NCI-H2081 (cell line): ENCODE measurements at places on chromosomes 13 and 19.

- DNase-seq: no peak
These were observed 91.9 kb upstream of the TEX29 start for GRCh38 chr13:111228262-111229144.

GRCh38 chr13:104586051-104586746 lies 1520.0 kb upstream of the SLC10A2 start:
- DNase-seq: no peak

DNA sequence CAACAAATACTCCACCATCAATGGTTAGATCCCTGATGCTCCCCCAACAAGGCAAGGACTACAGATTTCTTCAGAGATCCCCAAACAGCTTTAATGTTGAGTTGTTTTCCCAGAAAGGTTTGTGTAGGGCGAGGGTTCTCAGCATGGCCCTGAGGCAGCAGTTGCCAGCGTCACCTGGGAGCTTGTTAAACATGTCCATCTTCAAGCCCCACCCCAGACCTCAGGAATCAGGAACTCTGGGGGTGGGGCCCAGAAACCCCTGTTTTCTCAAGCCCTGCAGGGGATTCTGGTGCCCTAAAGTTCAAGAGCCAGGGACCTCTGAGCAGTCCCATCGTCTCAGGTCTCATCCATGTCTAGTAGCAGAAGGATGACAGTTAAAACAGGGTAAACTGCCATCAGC lies 9.6 kb downstream of the EFNB2 start:
- no peak for DNase-seq

- DNase-seq: no peak
These were observed 9.6 kb downstream of the AP2A1 start for GRCh38 chr19:49776371-49776764.

DNA sequence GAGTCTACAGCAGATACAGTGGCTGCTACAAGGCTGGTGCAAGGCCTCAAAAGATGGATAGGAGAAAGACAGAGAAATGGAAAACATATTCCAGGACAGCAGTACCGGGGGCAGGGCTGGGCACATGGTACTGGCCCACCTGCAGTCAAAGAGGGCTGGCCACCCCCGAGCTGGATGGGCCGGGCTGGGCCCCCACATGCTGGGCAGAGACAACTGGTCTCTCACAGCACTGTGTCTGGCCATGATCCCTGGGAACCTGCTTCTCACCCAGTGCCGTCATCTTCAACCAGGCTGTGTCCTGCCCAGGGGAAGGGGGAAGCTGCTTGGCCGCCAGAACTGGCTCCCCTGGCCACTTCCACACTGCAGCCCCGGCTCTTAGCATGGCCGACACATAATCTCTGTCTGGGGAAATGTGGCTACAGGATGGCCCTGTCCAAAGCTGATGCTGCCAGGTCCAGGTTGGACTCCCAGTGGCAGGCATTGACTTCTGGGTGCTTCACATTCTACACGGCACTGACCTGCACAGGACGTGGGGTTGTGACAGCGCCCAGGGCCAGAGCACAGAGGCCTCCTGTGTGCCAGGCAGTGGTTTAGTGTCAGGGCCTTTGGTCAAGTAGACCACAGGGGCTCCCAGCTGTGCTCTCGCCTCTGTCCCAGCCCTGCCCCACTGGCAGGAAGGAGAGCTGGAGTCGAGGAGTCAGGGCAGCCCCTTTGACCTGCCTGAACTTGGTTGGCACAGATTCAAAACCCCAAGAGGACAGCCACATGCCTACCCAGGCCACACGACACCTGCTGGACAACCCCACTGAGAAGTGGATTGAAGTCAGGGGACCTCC lies 21.7 kb downstream of the PEPD start:
- no peak for DNase-seq

GRCh38 chr19:4303819-4304537 lies 420 bp upstream of the FSD1 start:
- no peak for DNase-seq

GRCh38 chr13:100544866-100545683 lies 43.5 kb downstream of the GGACT start:
- no peak for DNase-seq

DNA sequence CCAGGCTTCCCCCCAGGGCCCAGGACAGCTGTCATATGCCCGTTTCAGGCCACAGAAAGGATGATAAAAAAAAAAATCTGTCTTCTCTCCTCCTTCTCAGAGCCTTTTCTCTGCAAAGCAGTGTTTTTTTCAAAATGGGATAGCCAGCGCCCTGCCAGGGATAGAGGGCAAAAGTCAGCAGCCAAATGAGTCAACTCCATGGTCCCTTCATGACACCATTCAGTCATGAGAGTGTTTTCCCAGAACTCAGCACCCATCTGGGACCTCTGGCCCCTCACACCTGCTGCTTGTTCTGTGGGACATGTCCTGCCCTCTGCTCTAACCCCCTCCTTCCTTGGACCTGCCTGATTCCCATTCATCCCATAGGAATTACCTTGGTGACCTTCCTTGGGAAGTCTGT lies 95.0 kb downstream of the CYSLTR2 start:
- no peak for DNase-seq

DNA sequence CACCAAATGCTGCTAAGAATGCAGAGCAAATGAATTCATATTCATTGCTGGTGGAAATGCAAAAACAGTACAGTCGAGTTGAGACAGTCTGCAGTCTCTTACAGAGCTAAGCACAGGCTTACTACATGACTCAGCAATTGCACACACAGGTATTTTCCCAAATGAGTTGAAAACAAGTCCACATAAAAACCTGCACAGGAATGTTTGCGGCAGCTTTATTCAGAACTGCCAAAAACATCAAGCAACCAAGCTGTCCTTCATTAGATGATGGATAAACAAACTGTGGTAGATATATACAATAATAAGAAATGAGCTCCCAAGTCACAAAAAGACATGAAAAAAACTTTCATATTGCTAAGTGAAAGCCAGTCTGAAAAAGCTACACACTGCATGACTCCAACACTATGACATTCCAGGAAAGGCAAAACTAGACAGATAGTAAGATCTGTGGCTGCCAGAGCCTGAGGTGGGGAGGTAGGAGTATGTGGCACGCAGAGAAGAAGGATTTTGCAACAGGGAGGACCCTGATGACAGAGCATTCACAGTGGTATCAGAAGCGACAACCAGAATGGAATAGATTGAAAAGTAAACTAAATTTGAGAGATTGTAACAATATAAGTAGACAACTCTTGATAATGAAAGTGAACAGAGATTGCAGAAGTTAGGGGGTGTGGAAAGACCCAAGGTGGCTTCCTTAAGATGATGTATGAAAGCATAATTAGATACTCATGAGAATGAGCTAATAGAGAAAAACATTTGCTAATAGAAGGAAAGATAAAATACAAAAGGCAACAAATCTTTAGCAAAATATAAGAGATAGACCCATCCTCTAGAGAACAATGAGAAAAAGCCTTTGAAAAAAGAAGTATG lies 52.7 kb downstream of the TSC22D1 start:
- no peak for DNase-seq

DNA sequence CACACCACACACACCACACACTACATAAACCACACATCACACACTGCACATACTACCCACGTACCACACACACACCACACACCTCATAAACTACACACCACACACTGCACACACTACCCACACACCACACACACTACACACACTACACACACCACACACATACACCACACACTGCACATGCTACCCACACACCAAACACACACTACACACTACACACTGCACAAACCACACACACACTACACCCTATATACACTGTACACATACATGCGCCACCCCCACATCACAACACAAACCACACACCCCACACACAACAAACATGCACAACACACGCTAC lies 5.5 kb downstream of the MAG start:
- no peak for DNase-seq

- no peak for DNase-seq
These were observed 6.6 kb downstream of the ATP7B start for GRCh38 chr13:52004511-52005170.

GRCh38 chr13:76148374-76148773 lies 512.2 kb downstream of the LMO7 start:
- no peak for DNase-seq

- DNase-seq: no peak
These were observed 83.6 kb upstream of the ARHGEF7 start for GRCh38 chr13:111031531-111031961.

- DNase-seq: peak; percentile 89
These were observed at the start of gene ZNF470 for GRCh38 chr19:56567274-56568120. Gene ZNF470, plus strand, starts transcription at chr19:56567468. Its CDS starts 2,844 bp downstream, at chr19:56570312.
